SW 1271 (cell line): ENCODE measurements at places on chromosomes 6 and 20.

DNA sequence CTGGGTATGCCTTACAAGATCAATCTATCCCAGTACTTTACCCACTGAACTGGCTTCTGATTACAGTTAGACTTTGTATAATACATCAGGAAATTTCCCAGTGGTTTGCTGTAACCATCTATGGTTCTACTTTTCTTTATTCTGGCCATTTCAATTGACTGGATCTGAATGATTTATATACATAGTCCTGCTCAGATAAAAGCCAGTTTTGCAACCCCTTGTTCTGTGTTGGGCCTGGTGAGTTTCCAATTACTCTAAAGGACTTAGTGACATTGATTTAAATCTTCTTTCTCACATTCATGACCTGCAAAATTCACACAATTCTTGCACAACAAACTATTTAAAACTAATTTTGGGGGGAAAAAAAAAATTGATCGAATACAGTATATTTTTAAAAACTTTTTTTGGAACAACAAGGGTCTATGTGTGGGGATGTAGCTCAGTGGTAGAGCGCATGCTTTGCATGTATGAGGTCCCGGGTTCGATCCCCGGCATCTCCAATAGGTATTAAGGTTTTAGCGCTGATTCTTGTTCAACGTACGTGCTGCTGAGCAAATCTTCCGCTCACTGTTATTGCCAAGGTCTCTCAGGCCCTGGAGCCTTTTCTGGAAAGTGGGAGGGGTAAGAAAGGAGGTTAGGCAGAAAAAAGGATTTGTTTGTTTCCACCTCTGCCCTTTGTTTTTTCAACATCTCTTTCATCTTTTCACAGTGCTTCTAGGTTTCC is 117.5 kb downstream of the GPX5 start:
- DNase-seq, result peak; percentile 87

GRCh38 chr6:158502263-158502950 is 57.5 kb upstream of the TMEM181 start:
- DNase-seq, result no peak

DNA sequence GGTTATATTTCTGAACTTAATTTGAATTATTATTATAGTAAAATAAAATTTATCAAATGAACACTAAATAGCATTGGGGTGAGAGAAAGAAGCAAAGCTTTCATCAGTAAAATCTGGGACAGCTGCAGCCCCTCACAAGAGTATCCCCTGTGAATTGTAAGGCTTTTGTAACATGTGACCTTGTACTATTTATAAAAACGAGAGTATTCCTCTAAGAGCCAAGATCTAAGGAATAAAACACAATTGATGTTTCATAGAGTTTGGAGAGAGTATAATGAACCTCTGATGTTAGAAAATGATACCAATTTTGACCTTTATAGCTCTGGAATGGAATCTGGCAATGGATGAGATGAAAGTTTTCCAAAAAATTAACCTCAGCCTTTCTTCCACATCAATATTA is 617.2 kb upstream of the ID4 start:
- DNase-seq, result no peak

DNA sequence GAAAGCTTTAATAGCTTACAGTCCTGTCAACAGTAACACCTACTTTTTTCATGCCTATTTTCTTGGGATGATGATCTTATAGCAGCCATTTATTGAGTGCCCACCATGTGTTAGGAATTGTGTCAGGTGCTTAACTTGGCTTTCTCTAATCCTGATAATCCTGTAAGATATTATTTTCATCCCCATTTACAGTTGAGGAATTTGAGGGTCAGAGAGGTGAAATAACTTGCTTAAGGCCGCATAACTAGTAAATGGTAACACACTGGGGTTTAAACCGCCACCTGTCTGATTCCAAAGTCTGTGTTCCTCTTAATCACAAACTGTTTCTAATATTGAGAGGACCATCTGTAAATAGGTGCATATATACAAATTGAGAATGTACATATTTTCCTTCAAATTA is 55.5 kb downstream of the NCOA3 start:
- no peak for DNase-seq

DNA sequence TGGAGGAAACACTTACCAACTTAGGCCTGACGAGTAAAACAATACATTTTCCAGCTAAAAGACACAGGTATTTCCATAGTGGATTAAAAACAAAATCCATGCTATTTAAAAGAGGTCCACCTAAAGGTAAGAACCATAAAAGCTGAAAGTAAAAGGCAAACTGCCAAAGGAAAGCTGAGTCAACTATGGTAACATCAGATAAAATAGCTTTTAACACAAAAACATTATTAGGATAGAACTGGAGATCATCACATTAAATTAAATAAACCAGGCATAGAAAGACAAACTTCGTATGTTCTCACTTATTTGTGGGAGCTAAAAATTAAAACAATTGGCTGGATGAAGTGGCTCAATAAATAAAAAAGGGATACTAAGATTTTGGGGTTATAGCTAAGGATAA is 166.8 kb upstream of the SLC22A16 start:
- DNase-seq, result no peak

DNA sequence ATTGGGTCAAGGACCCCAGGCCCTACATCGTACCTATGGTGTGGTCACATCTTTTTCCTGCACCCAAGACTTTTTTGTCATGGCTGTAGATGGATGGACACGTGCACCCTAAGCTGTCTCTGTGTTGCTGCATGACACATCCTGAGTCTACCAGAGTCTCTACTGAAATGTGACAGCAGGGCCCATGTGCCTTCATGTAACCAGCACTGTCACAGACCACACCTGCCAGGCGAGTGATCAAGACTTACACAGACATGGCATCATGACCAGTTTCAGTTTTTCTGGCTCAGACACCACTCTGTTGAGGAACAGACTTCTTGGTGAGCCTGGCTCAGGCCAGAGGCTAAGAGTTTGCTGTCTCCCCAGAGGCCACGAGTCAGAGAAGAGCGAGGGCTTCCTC is 7.6 kb downstream of the PRND start:
- DNase-seq, result no peak

DNA sequence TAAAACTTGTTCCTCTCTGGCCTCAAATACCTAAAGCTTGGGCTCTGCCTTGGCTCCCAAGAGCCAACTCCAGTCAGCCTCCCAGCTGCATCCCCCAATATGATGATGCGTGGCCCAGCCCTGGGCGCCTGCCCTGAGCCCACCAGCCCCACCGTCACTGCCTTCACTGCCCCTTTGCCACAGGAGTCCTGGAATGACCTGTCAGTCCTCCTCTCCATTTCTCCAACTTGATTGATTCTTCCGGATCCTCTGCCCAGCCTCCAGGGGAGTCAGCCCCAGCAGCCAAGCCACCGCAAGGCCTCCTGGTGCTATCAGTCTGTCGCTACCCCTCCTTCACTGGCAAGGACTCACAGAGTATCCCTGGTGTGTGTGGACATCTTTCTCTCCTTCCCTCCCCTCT is 96.7 kb upstream of the PMEPA1 start:
- DNase-seq, result no peak

- peak; percentile 99 for DNase-seq
Observed at GRCh38 chr6:17865798-17866725, 121.4 kb downstream of the KIF13A start.

DNA sequence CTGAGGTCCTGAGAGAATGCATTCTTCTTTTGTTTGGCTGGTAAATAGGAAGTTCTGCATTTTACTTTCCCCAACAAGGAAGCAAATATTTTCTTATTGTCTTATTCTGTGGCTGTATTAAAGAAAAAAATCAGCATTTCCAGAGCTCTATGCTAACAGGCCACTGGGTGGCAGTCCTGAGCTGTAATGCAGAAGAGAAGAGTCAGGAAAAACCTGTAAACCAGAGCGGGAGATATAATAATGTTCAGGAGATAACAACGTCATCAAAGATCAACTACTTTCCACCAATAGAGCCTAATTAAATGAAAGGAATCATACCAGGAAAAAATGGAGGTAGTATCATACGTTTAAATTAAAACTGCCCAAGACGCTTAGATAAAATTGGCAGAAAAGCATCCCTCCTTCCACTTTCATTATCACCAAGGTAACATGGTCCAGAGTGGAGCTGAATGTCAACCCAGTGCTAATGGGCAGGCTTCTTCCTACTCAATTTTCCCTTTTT is 55.6 kb upstream of the CARMIL1 start:
- peak; percentile 82 for DNase-seq

GRCh38 chr6:33754222-33754621 is 7.5 kb upstream of the IP6K3 start:
- DNase-seq, result no peak

DNA sequence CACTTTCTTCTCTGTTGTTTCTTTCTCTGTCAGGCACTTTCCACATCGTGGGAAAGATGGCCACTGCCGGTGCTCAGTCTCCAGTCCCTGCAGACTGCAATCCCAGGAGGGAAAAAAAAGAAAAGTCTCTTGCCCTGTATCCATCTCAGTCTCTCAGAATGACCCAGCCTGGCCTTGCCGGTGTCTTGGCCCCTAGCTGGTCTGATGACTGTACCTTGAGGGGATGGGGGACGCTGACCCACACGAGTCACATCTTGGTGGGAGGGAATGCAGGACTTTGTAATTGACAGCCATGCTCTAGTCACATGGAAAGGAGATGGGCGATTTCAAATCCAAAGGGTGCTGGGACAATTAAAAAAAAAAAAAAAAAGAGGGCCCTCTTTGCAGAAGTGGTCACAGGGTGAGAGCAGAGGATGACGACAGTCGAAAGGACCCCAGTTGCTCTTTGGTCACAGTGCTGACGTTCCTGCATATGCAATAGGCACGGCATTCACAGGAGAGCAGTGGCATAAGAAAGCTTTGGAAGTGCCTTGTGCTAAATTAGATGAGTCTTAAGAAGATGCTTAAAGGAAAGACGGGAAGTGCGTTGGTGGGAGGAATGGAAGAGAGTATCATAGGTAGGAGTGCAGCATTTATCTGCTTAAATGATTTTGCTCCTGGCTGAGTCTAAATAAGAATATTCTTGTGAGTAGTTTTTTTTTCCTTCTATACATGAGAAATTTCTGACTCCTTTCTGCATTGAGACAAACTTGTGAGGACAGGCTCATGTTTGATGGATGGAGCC is 63.9 kb upstream of the AKAP12 start:
- DNase-seq, result no peak

- DNase-seq, result no peak
Observed at GRCh38 chr6:45344900-45345299, 16.8 kb downstream of the RUNX2 start.

GRCh38 chr20:29742699-29743100 is 1514.8 kb upstream of the DEFB115 start:
- DNase-seq, result no peak

DNA sequence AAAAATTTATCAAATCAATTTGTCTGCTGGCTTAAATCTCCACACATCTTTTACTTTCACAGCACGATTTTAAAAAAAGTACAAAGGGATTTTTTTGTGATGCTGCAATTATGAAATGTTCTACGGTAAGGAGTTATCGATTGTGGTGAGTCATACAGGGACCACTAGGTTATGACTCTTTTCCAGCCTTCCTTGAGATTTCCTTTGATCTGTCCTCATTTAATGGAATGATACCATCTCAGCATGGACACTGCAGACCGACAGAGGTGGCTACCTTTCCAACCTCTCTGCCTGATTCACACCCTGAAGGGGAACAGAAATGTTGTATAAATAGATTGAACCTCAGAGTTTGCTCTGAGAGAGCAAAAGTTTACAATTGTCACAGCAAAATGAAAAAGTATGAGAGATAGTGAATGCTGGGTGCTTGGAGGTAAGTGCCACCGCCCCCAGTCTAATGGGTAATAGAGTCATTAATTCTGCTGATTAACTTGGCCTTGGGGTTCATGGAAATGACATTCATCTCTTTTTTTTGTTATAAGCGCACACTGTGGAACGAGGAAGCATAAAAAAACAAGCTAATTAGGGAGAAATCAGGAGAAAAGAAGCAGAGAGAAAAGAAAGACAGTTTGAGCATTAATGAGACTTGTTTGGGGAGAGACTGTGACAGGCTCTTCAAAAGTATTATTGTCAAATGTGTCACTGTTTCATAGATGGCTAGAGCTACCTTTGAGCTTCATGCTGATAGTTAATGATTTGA is 306.0 kb downstream of the RNF144B start:
- DNase-seq, result no peak

DNA sequence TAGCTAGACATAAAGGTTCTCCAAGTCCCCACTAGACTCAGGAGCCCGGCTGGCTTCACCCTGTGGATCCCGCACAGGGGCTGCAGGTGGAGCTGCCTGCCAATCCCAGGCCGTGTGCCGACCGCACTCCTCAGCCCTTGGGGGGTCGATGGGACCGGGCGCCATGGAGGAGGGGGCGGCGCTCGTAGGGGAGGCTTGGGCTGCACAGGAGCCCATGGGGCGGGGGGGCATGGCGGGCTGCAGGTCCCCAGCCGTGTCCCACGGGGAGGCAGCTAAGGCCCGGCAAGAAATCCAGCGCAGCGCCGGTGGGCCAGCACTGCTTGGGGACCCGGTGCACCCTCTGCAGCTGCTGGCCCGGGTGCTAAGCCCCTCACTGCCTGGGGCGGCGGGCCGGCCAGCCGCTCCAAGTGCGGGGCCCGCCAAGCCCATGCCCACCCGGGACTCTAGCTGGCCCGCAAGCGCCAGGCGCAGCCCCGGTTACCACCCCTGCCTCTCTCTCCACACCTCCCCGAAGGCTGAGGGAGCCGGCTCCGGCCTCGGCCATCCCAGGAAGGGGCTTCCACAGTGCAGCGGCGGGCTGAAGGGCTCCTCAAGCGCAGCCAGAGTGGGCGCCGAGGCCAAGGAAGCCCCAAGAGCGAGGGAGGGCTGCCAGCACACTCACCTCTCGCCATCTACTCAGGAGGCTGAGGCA is 26.5 kb upstream of the ID1 start:
- no peak for DNase-seq
